Hematopoietic multipotent progenitor cell (in vitro differentiated cells): ENCODE measurements at places on chromosomes 4 and X.

DNA sequence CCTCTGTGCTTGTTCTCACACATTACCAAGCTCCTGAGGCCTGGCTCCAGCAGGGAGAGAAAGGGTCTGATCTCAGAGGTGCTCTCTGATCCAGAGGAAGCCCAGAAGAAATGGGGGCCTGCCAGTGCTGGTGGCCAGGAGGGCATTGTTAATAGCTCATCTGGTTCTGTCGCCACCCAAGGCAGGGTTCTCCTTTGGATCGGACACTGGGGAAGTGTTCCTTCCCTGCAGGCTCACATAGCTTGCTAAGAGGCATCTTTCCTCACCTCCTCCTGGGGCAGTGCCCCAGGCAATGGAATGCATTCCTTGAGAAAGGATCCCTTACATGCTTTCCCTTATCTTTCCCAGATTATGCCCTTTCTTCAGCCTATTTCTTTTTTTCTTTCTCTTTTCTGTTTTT lies 53.8 kb downstream of the RBM47 start:
- DNase-seq, result no peak

DNA sequence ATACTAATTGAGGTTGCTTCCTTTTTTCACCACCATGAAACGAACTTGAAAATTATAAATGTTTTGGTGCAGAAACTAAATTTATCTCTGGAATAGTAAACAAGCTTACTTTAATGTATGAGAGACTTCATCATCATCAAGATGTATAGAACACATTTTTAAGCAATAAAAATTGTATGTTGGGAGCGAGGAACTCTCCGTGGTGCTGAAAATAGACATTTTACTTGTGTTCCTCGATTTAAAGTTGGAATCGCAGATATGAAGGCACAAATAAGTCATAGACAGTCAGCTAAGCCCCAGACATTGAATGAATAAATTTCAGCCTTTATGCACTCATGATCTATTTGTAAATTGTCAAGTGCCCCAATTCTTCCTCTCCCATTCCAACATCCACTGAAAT lies 310.7 kb downstream of the STK32B start:
- DNase-seq, result peak; percentile 51

GRCh38 chrX:135489542-135489941 lies 30.9 kb upstream of the INTS6L start:
- no peak for DNase-seq

DNA sequence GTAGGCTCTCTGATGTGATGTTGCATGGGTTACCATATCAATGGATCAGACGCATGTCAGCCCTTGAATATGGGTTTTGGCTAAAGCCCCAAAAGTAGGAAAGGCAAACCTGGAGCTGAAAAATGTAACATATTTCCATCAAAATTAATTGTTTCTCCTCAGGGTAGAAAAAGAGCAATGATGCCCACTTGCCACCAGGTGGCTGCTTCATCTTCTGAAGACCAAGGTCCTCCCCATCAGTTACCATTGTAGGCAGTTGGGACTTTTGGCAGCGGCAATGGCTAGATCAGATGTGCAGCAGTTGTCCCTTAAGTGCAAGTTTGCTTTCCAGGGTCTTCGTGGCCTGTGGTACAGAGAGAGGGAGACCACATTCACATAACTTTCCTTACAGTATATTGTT lies 118.2 kb downstream of the NAF1 start:
- peak; percentile 20 for DNase-seq

- DNase-seq, result no peak
These were observed 404.9 kb downstream of the ZNF674 start for GRCh38 chrX:46140272-46140671.

GRCh38 chr4:26958925-26959653 lies 98.4 kb downstream of the STIM2 start:
- no peak for DNase-seq

DNA sequence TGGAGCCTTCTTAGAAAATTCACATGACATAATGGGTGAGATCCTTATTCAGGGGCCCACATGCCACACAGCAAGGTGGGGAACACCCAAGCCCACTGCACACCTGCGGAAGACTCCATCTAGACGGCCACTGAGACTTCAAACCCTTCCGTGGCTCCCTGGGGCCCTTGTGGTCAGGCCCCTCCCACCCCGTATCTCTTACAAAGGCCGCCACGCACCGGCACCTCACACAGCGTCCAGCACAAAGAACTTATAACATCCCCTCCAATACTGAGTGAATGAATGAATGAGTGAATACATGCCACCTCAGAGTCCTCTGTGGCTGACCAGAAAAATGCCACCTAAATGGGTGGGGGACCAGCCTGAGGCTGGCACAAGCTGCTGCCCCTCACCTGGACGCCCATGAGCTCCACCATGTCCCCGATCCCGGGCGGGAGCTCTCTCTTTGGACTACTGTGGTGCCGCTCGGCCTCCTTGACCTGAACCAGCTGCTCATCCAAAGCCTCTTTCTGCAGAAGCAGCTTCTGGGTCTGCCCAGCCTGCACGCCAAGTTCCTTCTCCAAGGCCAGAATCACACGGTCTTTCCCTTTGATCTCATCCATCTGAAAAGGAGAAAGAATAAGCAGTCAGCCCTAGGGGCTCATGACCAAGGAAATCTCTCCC lies 66.9 kb upstream of the C4orf50 start:
- DNase-seq, result no peak
